CD4-positive, alpha-beta T cell (primary cell): ENCODE measurements at places on chromosomes 1 and 21. TPM values are rescaled to one million over a fixed set of nuclear protein-coding genes. Genes with fewer than 3 reads are reported as not detected.

SHISA4 gene
- total RNA-seq, result 0.19 TPM

DNA sequence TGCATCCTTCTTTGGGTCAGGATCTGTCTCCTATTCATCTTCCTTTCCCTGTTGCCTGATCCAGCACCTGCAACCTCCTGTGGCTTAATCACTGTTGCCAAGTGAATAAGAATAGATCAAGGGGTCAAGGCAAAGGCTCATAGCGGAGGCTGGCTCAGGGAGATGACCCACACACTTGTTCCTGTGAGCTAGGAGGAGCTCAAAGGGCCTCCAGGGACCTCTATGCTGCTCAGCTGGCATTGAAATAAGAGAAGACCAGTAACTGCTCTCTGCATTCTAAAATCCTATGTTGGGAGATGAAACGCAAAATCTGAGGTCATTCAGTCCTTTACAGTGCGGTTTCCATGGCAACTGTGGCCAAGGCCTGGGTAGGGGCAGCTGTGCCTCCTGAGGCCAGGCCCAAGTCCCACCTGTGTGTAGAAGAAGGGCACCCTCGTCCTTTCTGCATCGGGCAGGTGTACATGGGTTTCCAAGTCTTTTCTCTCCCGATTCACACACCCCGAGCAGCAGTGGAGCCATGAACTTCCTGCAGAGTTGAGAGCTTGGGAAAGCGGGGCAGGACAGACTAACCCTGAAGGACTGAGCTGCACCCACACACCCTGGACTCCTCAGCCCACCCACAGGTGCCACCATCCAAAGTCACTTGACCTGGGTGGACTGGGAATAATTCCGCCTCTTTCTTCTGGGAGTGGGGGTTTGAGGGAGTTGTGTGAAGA lies 27.8 kb upstream of the STUM start:
- H3K4me1 ChIP-seq, result no peaks in the 10 kb centered on the region
- no peaks in the 10 kb centered on the region for H3K36me3 ChIP-seq
- DNase-seq, result no peak
- no peak overlapping the region for H3K27ac ChIP-seq
- peaks cover 9% of the 10 kb centered on the region for H3K27me3 ChIP-seq

PDE9A gene
- total RNA-seq, result 13.2 TPM

DNA sequence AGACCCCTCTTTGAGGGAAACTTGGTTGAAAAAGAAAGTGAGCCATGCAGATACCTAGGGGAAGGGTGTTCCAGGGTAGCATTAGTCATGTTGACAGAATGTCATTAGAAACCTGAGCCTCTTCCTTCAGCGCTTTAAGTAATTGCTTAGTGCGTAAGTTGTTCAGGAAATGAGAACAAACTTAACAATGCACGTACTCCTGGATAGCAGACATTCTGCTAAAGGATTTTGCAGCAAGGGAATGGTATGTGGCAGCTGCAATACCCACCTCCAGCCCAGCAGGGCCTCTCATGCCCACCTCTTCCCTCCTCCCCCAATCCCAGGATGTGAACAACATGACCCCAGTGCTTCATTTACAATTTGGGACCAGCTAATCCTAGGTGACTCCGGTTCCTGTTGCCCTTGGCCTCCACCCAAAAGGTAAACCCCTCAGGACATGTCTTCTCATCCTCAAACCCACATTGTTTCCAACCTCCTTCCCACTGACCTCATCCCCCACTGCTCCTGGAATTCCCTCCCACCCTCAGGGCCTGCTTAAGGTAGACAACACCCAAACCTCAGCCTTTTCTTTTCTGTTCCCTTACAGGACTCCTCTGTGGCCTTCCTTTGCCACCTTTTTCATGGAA lies 98.0 kb upstream of the BCAR3 start:
- H3K4me1 ChIP-seq, result no peaks in the 10 kb centered on the region
- DNase-seq, result no peak
- H3K4me3 ChIP-seq, result no peak overlapping the region
- H3K27ac ChIP-seq, result no peak overlapping the region
- H3K27me3 ChIP-seq, result no peaks in the 10 kb centered on the region

DNA sequence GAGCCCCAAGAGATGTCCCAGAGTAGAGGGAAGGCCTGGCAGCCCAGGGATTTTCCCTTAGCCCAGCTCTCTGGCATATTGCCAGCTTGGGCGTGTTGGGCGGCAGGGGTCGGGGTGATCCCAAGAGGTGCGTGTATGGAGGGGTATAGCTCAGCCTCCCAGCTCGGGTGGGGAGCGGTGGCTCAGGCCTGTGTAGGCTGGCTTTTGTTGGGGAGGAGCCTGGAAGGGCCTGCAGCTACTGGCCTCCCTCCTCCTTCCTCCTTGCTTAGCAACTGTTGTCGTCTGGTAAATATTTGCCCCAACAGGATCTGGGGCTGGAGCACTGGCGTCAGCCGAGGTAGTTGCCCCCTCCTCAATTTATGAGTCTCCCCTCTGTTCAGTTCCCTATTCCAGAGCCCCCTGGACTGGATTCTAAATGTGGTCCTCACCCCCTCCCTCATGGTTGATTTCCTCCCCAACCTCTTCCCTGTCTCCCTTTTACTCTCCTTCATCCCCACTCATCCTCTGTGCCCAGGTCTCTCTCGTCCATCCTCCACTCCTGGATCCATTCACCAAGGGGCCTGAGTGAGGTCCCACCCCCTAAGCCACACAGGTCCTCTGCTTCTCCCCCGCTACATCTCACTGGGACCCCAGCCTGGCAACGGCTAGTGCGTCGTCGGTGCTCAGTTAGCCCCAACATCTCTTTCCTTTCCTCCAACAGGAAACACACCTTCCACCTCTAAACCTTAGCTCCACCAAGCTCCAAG lies 10.3 kb upstream of the LMNA start:
- H3K4me3 ChIP-seq, result no peak overlapping the region
- no peaks in the 10 kb centered on the region for H3K36me3 ChIP-seq
- DNase-seq, result no peak
- H3K27ac ChIP-seq, result peak overlapping the region; percentile 95
